ENCODE measurements at places on chromosomes 5 and 9.

DNA sequence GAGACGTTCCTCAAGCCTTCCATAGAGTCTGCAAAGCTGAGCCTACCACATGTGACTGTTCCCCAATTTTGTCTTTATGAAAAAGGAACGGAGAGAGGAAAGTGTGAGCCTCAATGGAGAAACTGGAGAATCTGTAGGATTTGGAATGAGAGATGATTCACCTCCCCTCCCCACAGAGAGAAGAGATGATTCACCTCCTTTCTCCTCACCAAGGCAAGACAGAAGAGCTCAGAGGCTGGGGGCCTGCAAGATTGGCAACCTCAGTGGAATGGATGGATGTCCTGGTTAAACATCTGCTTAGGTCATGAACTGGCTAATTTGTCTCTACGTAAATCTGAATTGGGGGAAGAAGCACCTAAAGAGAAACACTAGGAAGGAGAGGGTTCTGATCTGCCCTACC lies 17.0 kb upstream of the MOCS2 start:
- DNase-seq = no peak

DNA sequence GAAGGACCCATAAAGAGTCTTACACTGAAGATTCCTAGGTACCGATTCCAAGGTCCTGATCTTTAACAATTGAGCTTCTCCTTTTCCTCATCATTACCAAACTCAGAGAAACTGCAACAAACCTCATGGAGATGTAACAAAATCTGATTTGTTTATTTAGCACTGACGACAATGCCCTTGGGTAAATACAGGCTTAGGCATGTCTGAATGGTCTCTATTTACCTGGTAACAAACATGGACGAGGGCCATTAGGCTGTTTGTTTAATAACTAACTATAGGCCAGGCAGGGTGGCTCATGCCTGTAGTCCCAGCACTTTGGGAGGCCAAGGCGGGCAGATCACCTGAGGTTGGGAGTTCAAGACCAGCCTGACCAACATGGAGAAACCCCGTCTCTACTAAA lies 333.3 kb downstream of the AGTPBP1 start:
- DNase-seq = no peak

GRCh38 chr5:1544294-1544961 lies 20.7 kb upstream of the LPCAT1 start:
- no peak for DNase-seq

GRCh38 chr9:116774421-116775180 lies 87.5 kb downstream of the TRIM32 start:
- no peak for DNase-seq

GRCh38 chr5:90558344-90559192 lies at the start of gene ADGRV1:
ADGRV1 (plus strand) TSS chr5:90558797; CDS start chr5:90558896, 99 bp downstream.
- no peak for DNase-seq

DNA sequence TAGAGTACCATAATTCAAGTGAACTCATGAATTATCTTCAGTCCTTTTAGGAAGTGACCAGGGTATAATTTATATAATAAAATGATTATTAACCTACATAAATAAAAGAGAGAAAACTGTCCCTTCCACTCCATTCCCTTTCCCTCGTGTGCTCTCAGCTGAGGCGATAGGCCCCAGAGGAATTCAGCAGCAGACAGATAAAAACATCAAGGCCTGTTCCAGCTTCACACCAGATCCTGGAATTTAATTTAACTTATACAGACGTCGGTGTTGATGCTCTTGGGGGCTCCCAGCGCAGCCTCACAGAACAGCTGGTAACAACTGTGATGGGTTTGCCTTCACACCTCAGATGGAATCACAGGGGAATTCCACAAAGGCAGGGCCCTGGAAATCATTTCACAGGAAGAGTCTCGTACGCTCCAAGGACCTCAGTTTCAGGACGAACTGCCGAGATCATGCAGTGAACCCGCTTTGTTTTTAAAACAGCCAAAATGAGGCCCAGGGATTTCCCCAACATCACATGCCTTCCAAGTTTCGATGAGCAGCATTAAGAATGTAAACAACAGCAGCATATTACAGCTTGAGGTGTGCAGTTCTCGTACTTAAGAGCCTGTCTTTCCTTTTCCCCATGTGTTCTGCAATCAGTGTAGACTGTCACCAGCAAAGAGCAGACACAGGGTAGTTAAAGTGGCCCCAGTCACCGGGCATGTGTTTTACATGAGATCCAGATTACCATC lies 73.6 kb upstream of the ALDH1B1 start:
- DNase-seq = no peak

- DNase-seq = no peak
Measured at GRCh38 chr5:91562922-91563321, 179.8 kb upstream of the ARRDC3 start.

DNA sequence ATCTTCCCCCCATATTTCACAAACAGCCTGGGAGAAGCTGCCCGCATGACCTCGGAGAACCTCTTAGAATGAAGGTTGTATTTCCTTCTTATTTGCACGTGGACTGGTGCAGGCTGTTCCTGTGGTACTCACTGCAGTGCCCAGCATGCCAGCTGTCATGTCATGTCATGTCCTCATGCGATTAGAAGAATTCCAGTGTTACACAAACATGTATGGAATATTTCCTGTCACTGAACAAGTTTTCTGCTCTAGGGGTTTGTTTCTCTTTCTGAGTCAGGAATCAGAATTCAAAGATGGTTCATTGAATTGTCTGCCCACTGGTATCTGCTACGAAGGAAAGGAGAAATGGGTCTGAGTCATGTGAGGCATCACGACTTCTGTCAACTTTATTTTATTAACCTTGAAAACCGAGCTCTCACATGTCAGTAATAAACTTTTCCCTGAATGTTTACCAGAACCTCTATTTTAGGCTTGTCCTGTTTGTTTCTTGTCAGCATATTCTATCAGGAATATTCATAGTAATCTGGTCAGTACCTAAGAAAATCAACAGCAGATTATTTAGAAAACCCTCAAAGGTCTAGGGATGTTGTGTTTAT lies 415.6 kb downstream of the GADD45G start:
- no peak for DNase-seq

- DNase-seq = no peak
Measured at GRCh38 chr9:76459694-76460635, 983 bp downstream of the GCNT1 start.

- DNase-seq = peak; percentile 92
Measured at GRCh38 chr9:98101868-98102273, 17.2 kb downstream of the TRIM14 start.

DNA sequence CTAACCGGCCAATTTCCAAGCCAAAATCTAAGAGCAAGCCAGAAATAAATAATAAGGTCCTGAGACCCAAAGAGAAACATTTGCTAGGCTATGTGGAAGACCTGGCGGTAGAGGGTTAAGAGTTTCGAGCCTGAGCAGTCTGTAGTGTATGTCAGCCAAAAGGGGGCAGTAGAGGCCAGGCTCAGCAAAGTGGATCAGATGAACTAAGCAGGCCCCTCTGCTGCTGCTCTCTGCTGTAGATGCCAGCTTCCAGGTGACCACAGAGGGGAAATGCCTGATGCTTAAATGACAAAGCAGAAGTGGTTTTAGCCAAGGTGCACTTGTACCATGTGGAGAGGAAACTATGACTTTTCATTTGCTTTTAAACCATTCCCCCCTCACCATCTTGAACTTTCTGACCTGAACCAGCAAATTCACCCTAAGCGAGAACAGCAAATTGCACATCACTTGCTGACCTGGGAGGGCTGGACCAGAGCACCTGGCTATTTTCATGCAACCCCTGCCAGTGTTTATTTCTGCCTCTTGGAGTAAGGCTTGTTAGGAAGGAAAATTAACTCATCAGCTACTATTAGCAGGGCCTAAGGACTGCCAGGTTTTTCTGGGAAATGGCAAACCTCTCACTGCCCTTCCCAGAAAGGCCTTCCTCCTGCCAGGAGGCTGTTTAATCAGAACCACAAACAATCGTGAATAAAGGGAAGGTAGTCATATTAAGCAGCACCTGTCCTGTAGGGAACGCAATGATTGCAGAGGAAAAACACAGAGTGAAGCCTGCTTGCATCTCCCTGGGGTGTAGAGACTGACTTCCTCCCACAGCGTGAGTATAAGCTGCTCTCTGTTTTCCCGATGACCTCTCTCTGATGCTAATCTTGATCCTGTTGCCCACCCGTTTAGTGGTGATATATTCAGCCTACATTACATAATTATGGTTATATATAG lies 818.2 kb downstream of the TLR4 start:
- no peak for DNase-seq

DNA sequence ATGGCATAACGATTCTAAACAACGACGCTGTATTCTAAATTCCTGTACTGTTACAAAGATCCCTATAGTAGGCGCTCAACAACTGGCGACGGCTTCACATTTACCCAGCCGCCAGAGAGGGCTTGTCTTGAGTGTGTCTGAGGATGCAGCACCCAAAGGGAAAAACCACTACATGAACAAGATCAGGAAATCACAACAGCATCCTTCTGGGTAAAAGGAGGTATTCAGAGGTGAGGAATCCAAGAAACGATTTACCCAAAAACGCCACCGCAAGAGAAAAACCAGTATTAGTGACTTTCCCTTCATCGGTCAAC lies 711 bp downstream of the TTC33 start:
- peak; percentile 78 for DNase-seq

GRCh38 chr5:180323160-180323559 lies 30.0 kb downstream of the GFPT2 start:
- no peak for DNase-seq

- DNase-seq = no peak
Measured at GRCh38 chr5:177973066-177973635, 22.9 kb downstream of the PROP1 start.

- no peak for DNase-seq
Measured at GRCh38 chr5:1779782-1780613, 19.6 kb downstream of the MRPL36 start.

GRCh38 chr5:130720355-130720754 lies 444.7 kb downstream of the HINT1 start:
- no peak for DNase-seq

DNA sequence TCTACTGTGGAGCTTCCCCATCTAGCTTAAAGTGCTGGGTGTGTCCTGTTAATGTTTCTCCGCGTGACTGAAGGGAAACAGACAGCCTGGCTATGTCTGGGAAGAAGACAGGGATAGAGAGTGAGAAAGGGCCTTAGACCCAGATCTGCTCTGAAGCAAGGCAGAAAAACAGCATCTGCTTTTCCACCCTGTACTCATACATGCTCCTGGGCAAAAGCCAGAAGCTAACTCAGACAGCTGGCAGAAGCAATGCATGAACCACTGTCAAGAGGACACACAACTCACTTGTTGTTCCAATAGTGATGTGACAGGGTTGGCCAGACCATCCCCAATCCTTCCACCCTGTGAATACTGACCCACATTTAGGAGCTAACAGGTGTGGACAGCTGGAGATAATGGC lies 63.3 kb downstream of the DPYSL3 start:
- DNase-seq = no peak

DNA sequence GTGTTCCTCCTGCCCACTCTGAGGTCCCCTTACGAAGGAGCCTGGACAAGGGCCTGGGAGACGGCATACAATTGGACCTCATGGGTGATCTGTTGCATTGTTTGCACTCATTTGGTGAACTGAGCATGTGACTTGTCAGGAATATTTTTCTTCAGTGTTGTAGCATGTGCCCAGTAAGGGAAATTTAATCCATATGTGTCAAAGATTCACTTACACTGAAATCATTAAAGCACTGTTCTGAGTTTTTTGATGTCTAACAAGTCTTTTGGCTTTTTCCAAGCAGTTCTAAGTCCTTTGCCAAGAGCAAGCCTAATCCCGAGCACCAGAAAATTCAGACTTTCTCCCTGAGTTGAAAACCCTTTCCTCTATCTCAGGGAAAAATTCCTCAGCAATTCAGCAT lies 61.6 kb upstream of the RPS23 start:
- DNase-seq = no peak

GRCh38 chr5:38478166-38478565 lies 78.3 kb downstream of the LIFR start:
- no peak for DNase-seq

DNA sequence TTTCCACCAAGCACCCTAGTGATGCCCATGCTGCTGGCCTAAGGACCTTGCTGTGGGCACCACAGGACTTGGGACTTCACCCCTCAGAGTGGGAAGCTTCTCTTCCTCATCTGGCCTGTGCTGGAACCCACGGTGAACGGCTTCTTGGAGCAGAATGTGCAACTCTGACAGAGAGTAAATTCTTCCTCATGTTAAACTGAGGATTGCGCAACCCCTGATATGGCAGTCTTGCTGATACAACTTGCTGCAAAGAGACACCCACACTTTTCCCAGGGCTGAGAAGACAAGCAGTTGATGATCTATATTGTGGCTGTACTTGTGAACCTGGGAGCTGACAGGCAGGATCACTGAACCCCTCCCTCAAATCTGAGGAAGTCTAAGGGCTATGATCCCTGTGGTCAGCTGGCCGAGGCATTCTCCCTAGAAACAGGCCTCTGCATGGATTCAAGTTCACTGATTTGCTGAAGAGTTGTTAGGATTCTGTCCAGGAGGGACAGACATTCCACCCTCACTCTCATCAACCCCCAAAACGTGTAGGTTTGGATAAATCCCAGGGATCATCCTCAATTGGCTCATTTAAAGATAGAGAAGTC lies 307.2 kb downstream of the MTRR start:
- DNase-seq = no peak

GRCh38 chr9:89780959-89781358 lies 176.1 kb downstream of the GADD45G start:
- no peak for DNase-seq

DNA sequence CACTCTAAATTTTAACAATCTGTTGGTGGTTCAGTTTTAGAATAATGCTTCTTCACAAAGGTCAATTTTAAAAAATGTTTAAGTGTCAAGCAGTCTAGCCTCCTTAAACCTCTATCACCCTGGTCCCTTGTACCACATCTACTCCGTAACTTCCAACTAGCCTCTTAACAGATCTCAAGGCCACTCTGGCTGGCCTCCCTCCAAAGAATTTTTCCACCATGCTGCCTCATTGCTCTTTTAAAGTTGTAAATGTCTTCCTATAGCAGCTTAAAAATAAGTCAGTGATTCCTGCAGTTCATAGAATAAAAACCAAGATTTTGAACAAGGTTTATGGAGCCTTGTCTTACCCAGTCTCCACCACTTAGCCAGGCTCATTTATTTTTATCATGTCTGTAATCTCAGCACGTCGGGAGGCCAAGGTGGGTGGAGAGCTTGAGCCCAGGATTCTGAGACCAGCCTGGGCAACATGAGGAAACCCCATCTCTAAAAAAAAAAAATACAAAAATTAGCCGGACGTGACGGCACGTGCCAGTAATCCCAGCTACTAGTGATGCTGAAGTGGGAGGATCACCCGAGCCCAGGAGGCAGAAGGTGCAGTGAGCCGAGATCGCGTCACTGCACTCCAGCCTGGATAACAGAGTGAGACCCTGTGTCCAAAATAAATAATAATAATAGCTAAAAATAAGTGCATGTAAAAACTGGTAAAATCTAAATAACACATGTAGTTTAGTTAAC lies 924.9 kb upstream of the DMAC1 start:
- no peak for DNase-seq

GRCh38 chr9:99282406-99282805 lies 60.3 kb downstream of the SEC61B start:
- DNase-seq = no peak

DNA sequence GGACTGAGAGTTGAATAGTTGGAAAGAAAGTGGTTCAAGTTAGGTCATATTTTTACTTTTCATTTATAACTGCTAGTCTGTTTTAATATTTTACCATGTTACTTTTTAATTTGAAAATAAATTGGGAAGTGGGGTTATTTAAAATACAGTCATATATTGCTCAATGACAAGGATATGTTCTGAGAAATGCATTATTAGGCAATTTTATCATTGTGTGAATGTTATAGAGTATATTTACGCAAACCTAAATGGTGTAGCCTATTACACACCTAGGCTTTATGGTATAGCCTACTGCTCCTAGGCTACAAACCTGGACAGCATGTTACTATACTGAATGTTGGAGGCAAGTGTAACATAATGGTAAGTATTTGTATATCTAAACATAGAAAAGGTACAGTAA lies 5.2 kb downstream of the CCDC152 start:
- DNase-seq = no peak

- DNase-seq = no peak
Measured at GRCh38 chr5:50663636-50664035, 2.8 kb upstream of the PARP8 start.

All from CD4-positive, alpha-beta T cell treated with Interleukin-17A for 1 hour (primary cell).